ENCODE measurements at places on chromosomes 4 and X.

GRCh38 chrX:108313669-108314068, 124.6 kb downstream of the COL4A6 start:
- DNase-seq, result no peak

- no peak for DNase-seq
Observed at GRCh38 chr4:190121759-190122158, 51.8 kb upstream of the DUX4 start.

GRCh38 chrX:5780821-5781220, 447.8 kb downstream of the NLGN4X start:
- DNase-seq, result no peak

DNA sequence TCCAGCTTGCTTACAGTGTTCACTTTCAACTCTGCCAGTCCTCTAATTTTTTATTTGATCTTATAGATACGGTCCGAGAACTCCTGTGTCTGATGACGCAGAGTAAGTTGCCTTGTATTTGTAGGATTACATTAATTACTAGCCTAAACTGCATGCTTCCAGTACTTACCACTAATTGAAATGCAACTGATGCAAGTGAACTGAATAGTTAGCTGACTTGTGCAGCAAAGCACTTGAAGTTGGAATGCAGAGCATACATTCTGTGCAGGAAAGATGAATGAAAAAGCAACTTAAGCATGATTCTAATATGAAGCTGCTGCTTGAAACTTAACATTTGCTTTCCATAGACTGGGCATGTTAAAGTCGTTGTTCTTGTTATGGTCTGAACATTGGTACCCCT, 100.9 kb downstream of the LIMCH1 start:
- DNase-seq, result no peak

DNA sequence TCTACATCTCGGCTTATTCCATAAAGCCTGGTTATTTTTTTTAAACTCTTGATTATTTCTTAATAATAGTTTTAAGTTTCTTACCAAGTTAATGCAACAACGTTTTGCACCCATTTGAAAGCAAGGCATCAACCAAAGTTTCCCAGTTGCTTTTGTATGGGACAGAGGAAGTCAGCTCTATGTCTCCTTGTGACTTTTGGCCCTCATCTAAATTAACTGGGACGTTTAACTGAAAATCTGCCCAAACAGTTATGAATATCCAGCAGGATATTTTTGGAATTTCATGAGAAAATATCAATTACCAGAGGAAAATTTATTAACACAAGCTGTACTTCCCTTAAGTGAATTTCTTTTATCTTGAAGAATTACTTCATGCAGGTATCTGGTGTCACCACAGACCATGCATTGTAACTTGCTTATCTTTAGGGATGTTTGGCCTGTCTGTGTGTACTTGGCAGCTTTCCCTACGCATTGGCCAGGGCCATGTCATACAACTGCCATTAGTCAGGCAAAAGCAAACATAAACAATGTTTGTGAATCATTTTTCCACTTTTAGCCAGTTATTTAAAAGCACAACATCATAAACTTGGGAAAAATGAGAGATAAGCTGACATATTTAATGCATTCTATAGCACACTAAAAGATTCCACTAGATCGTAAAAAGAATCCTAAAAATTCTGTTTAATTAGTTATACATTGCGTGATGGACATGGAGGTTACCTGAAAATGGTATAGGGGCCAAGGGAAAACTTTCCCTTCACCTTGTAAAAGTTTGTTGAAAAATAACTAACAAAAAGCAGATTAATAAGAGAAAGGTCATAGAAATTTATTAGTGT, 101.4 kb upstream of the PDE5A start:
- DNase-seq, result no peak

DNA sequence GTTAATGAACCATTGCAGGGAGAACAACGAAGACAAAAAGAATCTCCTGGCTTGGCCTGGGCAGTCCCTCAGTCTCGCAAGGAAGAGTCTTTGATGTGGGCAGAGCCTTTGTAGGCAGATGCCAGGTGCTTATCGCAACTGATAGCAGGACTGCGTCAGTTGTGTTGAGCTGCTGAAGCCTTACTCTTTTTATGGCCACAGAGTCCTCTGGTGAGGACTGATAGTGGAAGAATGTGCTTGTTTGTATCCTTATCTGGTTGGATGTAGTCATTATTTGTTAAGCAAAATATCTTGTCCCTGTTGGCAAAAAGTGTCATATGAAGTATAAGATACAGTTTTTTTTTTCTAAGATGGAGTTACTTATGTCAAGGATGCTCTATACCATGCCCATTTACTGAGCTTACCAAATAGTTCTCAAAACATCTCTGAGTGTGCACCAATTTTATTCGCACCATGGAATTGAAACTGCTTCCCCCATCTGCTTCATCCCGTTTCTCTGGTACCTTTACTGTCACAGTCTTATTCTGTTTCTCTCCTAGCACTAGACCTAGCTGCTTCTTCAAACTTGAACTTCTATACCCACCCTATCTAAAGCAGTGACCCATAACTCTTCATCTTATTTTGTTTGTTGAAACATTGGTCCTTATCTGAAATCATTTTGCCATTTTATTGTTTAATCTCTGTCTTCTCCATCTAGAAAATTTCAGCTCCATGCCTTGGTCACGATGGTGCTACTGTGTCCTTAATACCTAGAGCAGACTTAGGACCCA, 47.0 kb upstream of the SPRY1 start:
- no peak for DNase-seq

- peak; percentile 71 for DNase-seq
Observed at GRCh38 chrX:71111141-71111843, at the start of gene IL2RG. Gene IL2RG, minus strand, starts transcription at chrX:71111577. Its CDS starts 38 bp downstream, at chrX:71111539.

DNA sequence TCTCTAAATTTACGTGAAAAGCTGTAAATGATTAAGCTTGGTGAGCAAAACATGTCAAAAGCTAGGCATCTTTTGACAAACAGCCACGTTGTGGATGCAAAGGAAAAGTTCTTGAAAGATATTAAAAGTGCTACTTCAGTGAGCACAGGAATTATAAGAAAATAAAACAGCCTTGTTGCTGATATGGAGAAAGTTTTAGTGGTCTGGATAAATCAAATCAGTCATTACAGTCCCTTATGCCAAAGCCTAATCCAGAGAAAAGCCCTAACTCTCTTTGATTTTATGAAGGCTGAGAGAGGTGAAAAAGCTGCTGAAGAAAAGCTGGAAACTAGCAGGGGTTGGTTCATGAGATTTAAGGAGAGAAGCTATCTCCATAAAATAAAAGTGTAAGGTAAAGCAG, 487.2 kb downstream of the CCSER1 start:
- DNase-seq, result no peak

- no peak for DNase-seq
Observed at GRCh38 chr4:128123036-128123435, 61.9 kb downstream of the LARP1B start.

GRCh38 chr4:59057804-59058203, 1947.6 kb upstream of the IGFBP7 start:
- no peak for DNase-seq

DNA sequence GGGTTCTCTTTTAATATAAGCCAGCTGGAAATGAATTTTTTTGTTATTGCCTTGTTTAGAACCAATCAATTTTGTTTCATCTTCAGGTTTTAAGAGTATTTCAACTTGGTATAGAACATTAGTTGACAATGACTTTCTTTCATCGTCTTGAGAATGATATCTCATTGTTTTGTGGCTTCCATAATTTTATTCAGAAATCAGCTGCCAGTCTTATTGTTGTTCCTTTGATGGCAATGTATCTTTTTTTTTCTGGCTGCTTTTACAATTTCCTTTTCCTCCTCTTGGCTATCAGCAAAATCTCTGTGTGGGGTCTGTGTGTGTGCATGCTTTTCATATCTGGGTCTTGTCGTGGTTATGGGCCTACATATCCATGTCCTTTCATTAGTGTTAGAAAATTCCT, 1536.4 kb upstream of the TENM3 start:
- DNase-seq, result no peak

GRCh38 chrX:11579636-11580600, 85.8 kb downstream of the ARHGAP6 start:
- no peak for DNase-seq

DNA sequence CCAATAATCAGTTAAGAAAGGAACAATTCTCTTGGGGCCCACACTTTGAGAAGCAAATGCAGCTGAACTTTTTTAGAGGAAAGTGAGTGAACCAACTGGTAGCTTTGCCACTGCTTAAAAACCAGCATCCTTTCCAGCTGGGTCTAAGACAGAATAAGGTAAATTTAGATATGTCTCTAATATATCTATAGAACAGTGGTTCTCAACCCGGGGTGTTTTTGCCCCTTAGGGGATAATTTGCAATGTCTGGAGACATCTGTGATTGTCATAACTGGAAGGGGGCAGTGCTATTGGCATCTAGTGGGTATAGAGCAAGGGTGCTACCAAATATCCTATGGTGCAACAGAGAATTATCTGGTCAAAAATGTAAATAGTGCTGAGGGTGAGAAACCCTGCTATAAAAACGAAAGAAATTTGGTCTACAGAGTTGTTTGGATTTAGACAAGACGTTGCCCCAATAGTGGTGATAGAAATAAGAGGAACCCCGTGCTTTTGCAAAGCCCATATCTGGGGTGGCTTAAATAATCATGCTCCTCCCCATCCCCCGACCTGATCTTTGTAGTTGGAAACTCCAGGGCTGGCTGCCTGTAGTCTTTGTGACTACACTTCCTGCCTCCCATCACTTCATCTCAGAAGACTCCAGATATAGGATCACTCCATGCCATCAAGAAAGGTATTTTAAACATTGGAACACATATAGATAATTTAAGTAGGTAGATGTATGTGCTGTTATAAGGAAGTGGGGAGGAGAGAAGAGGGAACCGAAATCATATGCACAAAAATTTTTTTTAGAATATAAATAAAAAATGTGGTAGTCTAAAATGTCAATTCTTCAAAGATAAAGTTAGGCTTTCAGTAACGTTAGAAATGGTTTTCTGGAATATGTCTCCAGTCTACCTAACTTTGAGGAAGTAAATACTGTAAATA, at the start of gene TLR7:
TLR7 (plus strand) TSS at position 622 of the 927 bp plus-strand sequence. CDS start 507 bp downstream, outside the sequence.
- no peak for DNase-seq

DNA sequence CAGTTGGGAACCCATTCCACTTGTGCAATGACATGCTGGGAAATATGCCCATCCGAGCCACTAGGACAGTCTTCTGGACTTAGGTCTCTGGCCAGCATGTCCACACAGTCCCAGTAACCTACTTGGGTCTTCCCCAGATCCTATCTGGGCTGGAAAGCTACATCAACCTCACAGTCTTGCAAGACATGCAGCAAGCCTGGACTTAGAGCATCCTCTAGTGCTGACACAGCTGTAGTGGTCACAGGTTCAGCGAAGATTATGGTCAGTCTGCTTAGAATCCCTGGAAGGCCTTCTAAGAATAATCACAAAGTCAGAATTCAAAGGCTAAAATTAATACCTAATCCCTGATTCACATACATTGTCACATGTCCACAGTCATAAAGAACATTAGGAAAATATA, 842.7 kb downstream of the STPG2 start:
- DNase-seq, result no peak

DNA sequence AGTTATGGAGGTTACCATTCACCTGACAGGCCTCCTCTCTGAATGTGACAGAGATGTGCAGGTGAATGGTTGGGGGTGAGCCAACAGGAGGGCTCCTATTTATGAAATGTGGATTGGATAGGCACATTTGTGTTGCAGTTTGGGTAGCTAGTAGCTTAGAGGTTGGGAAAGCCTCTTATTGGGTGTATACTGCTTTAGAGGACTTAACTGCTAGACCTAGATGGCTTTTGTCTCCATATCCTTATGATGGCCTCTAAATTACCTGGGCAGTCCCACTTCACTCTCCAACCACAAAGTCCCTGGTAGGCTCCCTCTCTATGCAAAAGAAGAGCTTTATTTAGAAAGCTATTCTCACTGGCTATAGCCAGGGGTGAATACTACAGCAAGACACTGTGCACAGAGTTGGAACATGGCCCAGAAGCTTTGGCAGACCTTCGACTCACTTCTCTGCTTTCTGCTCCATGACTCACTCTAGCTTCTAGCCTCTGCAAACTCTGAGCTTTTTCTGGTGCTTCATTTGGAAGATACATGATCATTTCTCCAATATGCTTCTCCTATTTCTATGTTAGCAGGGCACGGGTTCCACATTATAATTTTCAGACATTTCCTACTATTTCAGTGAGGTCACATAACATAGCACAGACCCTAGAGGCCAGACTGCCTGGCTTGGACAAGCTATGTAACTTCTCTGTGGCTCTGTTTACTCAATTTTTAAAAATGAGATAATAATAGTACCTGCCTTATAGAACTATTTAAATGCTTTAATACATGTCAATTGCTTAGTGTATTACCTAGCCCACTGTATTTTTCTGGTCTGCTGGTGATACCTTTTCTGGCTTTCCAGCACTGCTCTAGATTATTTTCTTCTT, 6.0 kb upstream of the VGLL1 start:
- no peak for DNase-seq

- DNase-seq, result no peak
Observed at GRCh38 chrX:23838953-23839352, 56.0 kb downstream of the SAT1 start.

- no peak for DNase-seq
Observed at GRCh38 chr4:105154576-105154975, 7.9 kb downstream of the TET2 start.

DNA sequence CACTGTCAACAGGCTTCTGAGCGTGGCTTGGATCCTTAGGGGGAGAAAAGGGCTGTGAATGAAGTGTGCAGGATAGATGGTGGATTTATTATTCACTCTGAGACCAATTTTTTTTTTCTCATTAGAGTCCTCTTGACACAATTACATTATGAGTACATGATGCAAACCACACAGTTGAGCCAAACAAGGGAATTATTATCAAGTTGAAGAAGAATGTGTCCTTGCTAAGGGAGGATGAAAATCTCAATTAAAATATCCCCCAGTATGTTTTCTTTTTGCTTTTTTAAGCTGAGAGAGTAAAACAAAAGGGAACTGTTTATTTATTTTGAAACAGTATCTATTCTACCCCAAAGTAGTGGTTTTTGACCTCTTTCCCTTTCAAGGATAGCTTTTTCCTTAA, 40.4 kb downstream of the RPS3A start:
- no peak for DNase-seq

DNA sequence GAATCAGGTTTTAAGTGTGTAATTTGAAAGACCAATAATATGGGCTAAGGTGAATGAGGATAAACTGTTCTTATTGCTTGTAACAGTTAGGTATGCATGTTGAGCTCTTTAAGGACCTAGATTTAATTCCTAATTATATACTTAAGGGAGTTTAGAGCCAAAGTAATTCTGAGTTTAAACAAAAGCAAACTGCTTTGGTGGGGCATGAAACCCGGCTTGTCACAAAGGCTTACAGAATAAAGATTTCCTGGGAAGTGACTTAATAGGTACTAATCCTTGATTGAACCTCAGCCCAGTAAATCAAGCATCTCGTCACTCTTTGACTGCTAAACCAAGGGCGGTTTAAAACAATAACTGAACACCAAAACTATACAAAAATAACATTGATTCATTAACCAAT, 1324.2 kb downstream of the RPA4 start:
- no peak for DNase-seq

- DNase-seq, result no peak
Observed at GRCh38 chrX:17792826-17793225, 55.5 kb downstream of the SCML1 start.

- no peak for DNase-seq
Observed at GRCh38 chr4:141210168-141210567, 10.5 kb upstream of the ZNF330 start.

GRCh38 chrX:16788477-16788876, 2.2 kb downstream of the TXLNG start:
- DNase-seq, result no peak

GRCh38 chr4:125125276-125125675, 189.5 kb upstream of the FAT4 start:
- no peak for DNase-seq

GRCh38 chrX:17361620-17362019, 13.4 kb upstream of the NHS start:
- DNase-seq, result no peak

GRCh38 chrX:102129473-102129872, 4.0 kb downstream of the TCEAL2 start:
- no peak for DNase-seq

GRCh38 chrX:40452031-40452430, 128.7 kb upstream of the ATP6AP2 start:
- no peak for DNase-seq

All from activated naive CD4-positive, alpha-beta T cell treated with anti-CD3 and anti-CD28 coated beads, Interleukin-2, amount 50 U/mL, for 16 hours (primary cell).